ENCODE measurements at places on chromosomes 1 and 21. TPM values are rescaled to one million over a fixed set of nuclear protein-coding genes. Genes with fewer than 3 reads are reported as not detected.

DNA sequence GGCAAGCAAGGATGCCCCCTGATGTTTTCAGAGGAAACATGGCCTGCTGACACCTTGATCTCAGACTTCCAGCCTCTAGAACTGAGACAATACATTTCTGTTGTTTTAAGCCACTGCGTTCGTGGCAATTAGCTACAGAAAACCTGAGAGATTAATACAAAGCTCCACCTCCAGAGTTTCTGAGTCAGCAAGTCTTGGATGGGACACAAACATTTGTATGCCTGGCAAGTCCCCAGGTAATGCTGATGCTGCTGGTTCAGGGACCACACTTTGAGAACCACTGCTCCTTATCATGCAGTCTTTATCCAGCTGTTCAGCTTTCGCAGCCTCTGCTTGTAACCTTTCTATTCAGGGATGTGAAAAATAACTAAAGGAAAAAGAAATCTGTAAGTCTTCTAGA is 565.7 kb upstream of the PLXNA2 start:
- H3K4me3 ChIP-seq, result no peak overlapping the region
- no peaks in the 10 kb centered on the region for H3K27me3 ChIP-seq
- no peaks in the 10 kb centered on the region for H3K36me3 ChIP-seq
- DNase-seq, result no peak
- no peaks in the 10 kb centered on the region for H3K4me1 ChIP-seq

DNA sequence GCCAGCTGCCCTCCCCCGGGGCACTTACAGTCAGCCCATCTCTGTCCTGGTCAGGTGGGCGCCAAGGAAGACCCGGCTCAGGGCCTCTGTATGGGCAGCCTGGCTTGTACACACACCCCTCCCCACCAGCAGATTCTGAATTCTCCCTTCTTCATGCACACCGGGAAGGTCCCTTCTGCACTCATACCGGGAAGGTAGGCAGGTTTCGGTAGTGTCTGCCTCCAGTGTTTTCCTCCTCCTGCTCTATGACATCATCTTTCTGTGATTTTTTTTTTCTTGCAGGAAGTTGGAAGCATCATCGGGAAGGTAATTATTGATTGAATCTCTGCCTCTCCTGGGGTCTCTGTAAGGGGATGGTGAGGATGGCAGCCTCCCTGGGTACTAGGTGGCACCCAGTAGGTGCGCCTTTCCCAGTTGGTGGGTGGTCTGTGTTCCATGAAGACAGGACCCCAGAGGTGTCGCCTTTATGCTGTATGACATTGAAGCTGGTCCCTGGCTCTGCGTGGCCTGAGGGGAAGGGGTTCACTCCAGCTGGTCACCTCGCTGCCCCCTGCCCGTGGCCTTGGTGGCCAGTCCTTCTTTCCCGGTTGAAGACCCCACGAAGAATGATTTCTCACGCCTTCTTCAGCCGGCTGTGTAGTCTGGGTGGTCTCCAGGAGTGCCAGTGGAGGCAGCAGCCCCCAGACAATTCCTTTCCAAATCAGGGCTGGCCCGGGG is 82.1 kb upstream of the COL6A1 start:
- H3K27ac ChIP-seq, result no peak overlapping the region
- H3K36me3 ChIP-seq, result peaks cover 8% of the 10 kb centered on the region
- H3K4me1 ChIP-seq, result no peaks in the 10 kb centered on the region

- no peak overlapping the region for H3K27ac ChIP-seq
- no peak for DNase-seq
- 0 out of 2 replicates have a peak, but pooled peaks cover 3% of the 10 kb centered on the region for H3K4me1 ChIP-seq
- no peak overlapping the region for H3K4me3 ChIP-seq
Measured at GRCh38 chr1:234331507-234331906, 41.7 kb upstream of the COA6 start.

GRCh38 chr1:156738916-156739315 is 2.0 kb downstream of the MRPL24 start:
- H3K4me1 ChIP-seq, result peaks cover 20% of the 10 kb centered on the region
- H3K4me3 ChIP-seq, result no peak overlapping the region
- peaks cover 66% of the 10 kb centered on the region for H3K36me3 ChIP-seq
- no peak overlapping the region for H3K27ac ChIP-seq

DNA sequence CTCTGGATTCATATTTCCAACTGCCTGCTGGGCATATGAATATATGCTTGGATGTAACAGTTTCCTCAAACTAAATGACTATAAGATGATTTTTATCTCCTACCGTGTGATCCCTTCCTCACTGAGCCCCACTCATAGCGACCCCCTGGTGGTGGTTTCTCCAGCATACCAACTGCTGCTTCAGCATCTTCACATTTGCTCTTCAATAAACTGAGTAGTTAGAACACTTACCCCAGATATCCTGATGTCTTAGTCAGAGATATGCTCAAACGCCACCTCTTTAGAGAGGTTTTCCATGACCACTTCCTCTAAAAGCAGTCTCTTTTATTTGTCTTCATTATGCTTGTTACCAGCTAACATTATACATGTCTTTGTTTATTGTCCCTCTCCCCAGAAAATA is 10.2 kb upstream of the HNRNPR start:
- H3K27me3 ChIP-seq, result no peaks in the 10 kb centered on the region
- H3K4me1 ChIP-seq, result no peaks in the 10 kb centered on the region
- peaks cover 14% of the 10 kb centered on the region for H3K36me3 ChIP-seq
- DNase-seq, result no peak

DNA sequence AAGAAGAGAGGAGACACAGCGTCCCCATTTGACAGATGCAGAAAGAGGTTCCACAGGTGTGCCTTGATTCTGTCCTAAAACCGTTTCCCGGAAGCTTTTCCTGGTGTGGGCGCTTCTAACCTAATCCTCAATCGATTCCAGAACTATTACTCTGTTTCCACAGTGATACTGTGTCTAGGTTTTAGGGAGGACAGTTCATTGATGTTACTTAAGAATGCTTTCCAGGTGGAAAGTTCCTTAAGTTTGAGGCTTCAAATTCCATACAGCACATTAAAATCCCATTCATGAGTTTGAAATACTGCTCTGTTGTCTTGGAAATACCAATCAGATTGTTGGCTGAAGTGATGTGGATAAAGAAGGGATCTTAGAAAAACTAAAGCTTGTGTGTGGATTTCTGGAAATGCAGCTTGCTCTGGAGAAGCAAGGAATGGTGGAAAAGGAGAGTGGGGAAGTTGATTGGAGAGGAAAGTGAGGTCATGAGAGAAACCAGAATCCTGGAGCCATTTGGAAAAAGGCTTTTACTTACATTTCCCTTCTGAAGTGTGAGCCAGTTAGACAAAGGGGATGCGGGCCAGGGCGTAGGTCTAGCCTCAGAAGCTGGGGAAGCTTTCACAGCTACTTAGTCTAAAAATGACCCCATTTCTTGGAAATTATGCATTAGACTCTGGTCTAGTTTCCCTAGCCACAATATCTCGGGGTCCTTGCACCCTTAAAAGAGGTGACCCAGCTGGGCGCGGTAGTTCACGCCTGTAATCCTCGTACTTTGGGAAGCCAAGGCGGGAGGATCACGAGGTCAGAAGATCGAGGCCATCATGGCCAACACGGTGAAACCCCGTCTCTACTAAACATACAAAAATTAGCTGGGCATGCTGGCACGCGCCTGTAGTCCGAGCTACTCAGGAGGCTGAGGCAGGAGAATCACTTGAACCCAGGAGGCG is 6.7 kb downstream of the ELF3 start:
- peaks cover 19% of the 10 kb centered on the region for H3K4me1 ChIP-seq
- no peak overlapping the region for H3K4me3 ChIP-seq
- no peak overlapping the region for H3K27ac ChIP-seq
- H3K36me3 ChIP-seq, result no peaks in the 10 kb centered on the region
- H3K27me3 ChIP-seq, result no peaks in the 10 kb centered on the region

DNA sequence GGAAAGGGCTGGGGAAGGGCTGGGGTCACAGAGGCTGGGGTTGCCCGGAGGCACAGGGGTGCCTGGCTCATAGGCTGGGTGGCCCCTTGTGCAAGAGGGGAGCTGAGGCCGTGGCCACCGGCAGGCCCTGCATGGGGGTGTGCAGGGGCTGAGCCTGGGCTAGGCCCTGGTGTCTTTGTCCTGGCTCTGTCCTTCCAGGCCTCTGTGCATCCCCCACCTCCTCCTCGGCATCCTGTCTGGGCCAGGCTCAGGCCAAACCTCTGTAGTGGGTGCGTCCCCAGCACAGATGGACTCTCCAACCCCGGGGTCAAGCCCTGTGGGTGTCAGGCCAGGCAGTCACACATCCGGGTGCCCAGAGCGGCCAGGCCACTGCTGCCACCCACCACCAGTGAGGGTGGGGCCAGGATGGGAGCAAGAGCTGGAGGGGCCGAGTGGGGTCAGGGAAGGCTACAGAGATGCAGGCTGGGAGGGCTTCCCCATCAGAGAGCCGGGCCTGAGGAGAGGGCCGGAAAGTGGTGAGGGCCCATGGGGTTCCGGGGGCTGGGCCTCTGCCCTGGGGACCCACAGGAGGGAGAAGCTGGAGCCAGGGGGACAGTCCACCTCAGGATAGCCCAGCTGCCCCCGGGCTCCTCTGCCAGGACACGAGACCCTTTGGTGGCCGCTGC is 19.4 kb downstream of the PANK4 start:
- no peak overlapping the region for H3K4me3 ChIP-seq
- no peak overlapping the region for H3K27ac ChIP-seq
- no peaks in the 10 kb centered on the region for H3K4me1 ChIP-seq

DNA sequence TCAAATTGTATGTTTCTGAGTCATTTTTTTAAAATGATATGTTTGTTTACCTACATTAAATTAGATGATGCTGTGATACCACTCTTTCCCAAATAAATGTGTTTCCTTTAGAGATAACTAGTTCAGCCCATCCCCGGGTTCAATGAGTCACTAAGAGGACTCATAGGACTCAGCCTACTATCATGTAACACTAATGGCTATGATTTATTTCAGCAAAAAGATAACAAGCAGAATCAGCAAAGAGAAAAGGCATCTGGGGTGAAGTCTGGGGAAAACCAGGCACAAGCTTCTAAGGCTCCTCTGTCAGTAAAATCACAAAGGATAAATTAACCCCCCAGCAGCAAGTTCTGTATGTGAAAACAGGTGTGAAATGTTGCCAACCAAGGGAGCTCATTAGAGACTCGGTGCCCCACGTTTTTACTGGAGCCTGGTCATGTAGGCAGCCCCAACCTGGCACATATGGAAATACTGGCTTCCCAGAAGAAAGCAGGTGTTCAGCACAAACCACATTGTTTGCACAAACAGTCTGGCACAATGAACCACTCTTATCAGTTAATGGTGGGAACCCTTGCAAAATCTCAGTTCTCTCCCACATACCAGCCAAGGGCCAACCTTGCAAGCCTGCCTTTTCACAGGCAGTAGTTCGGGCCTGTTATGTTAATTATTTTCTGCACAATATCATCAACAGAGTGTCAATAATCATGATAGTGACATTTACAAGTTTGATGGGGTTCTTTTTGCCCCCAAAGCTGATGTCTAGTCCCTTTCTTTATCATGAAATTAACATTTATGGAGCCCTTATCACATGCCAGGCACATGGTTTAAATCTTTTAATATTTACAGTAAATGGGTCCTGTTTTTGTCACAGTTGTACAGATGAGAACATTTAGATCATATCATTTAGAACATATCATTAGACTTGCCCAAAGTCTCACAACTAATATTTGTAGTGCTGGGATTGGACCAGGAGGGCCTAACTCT is 23.1 kb upstream of the CNN3 start:
- H3K4me3 ChIP-seq, result no peak overlapping the region
- no peaks in the 10 kb centered on the region for H3K36me3 ChIP-seq
- H3K27me3 ChIP-seq, result no peaks in the 10 kb centered on the region
- DNase-seq, result peak; percentile 57
- H3K27ac ChIP-seq, result no peak overlapping the region

The CNKSR1 gene
- total RNA-seq, result not detected

Data from SJSA1 (cell line).